ENCODE measurements at places on chromosomes 3 and 15.

GRCh38 chr15:94036156-94036555 lies 195.2 kb upstream of the MCTP2 start:
- no peak for DNase-seq

DNA sequence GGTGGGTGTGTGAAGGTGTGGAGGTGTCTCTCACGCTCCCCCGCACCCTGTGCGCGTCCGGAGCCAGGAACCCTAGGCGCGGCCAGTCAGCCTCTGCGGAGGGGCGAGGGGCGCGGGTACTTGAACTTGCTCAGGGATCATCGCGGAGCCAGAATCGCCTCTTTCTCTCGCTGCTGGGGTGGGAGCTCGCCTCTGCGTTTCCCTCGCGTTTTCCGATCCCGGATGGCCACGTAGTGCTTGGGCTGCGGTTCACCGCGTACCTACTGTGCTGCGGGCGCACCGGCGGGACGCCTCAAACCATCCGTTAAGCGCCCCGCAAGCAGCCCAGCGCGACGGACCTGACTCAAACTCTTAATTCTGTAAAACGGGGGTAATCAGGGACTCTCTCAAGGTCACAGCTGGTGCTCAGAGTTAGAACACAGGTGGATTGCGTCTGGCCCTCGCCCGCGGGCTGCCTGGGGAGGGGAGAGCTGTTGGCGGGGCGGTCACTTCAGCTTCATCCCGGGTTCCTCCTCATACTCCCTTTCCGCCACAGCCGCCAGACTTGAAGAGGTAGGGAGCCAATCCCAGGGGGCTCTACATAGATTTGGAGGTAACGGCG lies 686 bp downstream of the MYRIP start:
- no peak for DNase-seq

DNA sequence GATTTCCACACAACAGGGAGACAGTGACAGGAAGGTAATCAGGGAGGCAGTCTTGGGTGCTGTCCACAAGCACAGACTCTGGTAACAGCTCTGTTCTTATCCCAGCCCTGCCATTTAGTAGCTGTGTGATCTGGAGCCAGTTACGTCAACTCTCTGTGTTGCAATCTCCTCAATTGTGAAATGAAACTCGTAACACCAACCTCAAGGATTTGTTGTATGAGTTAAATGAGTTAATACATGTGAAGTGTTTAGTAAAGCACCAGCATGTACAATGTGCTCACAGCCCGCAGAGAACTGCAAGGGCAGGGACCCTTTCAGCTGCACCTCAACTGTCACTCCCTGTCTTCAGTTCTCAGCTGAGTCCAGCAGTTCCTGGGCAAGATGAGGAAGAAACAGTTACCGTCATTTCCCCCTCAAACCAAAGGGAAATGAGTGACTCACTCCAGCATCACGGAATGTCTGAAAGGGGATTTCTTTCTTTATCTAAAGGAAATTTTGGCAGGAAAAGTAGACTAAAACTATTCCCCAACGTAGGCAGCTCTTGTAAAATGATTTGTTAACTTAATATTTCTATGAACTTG lies 39.9 kb upstream of the MB21D2 start:
- DNase-seq, result no peak

DNA sequence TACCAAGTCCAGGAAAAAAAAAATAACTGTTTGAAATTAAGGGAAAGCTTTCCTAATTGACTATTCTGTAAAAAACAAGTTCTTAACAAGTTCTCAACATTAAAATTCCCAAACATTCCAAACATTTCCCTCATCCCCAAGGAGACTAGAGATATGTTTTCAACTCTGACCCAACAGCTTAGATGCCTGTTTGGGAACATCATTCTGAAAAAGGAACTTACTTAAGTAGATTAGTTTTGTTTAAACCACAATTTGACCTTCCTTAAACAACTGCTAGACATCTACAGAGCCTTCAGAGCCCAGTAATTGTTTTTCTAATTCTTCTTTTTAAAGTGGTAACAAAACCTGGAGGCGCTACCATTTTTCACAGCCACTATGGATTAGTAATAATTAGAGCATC lies 12.8 kb downstream of the UBR1 start:
- DNase-seq, result no peak

DNA sequence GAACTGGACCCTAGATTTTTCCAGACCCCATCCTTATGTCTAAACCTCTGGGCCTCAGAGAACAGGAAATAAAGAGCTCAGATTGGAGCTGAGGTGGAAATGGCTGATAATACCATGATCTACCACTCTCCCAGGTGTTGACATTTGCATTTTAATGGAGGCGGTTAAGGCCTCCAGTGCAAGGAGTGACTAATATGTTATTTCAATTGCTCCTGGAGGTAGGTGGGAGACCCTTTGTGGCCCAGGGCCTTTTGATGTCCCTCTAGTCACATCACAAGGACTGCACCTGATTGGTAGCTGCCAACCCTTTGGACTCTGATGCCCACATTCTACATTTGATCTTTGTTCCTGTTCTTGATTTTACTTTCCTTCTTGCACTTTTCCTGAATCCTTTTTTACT lies 9.0 kb upstream of the ADCY5 start:
- no peak for DNase-seq

DNA sequence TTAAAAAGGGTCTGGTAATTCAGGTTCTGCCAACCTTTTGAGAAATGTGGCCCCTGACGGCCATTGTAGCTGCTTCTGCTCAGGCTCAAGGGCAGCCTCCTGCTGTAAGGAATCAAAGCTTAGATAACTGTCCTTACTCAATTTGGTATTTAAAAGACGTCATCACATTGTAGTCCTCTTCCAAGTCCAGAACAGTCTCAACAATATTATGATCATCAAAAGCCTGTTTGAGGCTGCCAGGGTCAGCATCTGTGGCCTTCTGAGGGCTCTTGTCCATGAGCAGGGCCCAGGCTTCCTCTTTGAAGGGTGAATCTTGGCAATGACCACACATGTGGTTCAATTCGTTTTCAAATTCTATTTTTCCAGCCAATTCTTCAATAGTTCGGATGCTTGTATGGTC lies 6.0 kb downstream of the C3orf62 start:
- no peak for DNase-seq

DNA sequence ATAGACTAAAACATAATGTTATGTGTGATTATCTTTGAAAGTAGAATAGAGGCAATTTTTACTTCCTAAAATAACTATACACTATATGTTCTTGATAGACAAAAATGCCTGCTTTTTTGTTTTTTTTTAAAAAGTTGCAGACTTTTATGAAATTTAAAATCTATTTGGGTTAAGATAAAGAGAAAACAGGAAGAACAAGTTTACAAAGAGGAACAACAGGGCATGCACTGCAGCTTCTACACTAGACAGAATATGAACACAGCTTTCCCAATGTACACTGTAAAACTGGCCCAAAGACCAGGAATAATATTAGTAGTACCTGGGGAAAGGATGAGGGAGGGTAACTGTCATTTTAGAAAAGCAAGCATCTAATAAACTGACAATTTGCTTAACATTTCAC lies 53.7 kb downstream of the NR1I2 start:
- no peak for DNase-seq

DNA sequence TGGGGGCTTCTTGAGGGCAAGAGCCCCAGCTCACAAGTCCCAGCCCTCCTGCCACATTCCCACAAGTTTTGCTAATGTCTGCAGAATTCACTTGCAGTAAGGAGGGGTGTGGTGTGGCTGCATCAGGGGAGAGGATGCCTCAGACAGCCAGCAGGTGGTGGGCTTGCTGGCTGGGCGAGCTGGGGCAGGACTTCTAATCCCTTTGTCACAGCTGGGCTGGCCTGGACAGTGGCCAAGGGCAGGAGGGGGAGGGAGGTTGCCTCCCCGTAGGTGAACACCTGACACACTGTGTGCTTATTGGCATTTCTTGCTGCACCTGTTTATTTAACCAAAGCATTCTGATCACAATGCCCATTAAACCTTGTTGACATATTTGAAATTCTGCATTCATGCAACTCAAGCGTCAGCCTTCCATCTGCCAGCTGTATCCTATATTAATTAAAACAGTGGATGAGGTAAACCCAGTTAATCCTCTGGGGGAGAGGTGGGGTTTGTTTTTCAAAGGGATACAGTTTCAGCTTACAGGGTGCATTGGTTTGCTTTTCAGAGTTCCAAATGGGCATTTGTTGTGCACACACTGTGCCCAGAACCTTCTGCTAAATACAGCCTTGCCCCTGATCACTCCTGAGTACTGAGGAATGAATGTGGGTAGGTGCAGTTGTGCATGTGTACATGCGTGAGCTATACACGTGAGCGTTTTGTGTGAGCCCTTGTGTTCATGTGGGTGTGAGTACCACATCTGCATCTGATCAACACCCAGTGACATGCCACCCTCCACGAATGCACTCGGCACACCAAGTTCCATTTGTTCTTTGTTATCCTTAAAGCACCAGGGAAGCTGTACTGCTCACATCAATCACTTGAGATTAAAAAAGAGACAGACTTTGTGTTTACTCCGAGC lies 268.7 kb downstream of the XXYLT1 start:
- no peak for DNase-seq

DNA sequence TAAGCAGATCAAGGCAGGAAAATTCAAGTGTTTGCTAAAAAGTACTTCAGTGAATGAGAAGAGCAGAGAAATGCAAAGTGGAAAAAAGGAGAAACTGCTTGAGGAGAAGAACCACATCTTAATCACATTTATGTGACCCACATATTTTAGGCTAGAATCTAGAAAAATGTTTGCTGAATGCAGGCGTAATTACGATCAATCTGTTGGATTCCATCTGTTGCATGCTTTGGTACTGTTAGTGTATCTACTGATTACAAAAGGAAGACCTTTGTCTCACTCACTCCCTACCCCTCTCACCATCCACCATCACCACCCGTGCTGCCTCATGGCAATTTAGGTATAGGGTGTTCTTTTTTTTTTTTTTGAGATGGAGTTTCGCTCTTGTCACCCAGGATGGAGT lies 9.7 kb upstream of the TBL1XR1 start:
- DNase-seq, result no peak

GRCh38 chr3:140424211-140424610 lies 253.7 kb upstream of the TRIM42 start:
- no peak for DNase-seq

DNA sequence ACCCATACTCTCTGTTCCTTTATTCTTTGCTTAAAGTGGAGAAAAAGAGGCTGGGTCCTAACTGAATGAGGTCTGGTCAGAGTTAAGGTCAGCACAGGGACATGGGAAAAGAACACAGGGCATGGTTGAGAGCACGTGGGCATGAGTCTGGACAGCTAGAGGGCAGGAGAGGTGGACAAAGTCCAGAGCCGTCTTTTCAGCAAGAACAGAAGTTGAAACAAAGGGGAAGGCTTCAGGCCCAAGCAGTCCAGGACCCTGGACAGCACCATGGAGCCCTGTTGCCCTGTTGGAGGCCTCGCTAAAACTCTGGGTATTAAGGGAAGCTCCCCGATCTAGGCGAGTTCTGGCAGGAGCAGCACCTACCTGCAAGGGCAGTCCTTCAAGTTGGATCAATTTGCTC lies 50.7 kb downstream of the XYLB start:
- DNase-seq, result no peak

DNA sequence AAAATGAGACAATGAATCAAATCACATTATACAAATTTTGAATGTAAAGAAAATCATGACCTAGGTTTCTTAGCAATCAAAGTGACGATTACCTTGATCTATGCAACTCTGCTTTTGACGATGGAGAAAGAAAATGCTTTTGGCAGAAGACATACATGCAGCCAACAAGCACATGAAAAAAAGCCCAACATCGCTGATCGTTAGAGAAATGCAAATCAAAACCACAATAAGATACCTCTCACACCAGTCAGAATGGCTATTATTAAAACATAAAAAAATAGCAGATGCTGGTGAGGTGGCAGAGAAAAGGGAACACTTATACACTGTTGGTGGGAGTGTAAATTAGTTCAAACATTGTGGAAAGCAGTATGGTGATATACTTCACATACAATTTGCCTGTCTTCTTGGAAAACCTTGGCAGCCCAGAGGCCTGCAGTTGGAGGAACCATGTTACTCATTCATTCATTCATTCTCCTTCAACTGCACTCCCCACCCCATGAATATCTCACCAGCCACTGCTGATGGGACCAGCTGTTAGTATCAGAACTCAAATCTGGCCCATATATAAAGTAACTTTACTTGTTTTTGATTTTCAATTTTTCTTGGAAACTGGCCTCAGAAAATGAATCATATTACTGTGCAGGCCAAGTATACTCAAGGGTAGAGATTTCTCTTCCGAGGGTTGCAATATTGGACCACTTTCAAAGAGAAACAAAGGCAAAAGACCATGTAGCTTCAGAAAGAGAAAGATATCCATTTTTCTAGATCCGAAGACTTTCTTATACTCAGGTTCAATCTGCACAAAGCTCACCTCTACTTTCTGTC lies 358.6 kb upstream of the ARHGEF26 start:
- no peak for DNase-seq

GRCh38 chr3:128068156-128068620 lies 16.0 kb downstream of the SEC61A1 start:
- DNase-seq, result no peak

- DNase-seq, result no peak
Measured at GRCh38 chr3:156417559-156418132, 137.3 kb downstream of the SSR3 start.

DNA sequence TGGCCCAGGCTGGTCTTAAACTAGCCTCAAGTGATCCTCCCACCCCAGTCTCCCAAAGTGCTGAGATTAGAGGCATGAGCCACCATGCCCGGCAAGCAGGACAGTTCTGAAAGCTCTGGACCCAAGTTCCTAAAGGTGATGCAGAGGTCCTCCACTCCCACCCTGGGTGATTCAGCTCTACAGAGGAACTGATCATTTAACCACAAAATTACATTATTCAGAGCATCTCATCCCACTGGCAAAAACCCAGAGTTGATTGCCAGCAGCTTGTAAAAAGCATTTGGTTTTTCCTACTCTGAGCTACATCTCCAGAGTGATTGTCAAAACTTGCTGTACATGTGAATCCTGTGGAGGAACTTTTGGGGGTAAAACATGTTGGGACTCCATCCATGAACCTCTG lies 60.2 kb downstream of the SLTM start:
- no peak for DNase-seq

- DNase-seq, result no peak
Measured at GRCh38 chr3:195524171-195524896, 18.8 kb downstream of the PPP1R2 start.

DNA sequence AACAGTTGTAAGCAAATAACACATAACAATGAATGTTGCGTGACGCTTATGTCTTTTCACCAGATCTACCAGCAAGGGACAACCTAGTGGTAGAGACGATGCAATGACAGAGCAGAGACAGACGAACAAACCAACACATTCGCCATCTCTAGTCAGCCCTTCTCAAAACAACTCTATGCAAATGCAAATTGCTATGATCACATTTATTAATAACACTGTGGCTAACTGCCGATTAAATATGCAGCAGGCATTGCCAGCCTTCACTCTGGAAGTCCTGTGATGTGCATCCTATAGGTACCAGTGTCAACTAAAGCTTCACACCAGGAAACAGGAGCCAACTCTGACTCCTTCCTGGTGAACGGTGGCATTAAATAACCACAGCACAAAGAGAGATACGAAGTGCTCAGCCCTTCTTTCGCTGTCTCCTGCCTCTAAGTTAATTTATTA lies 94.2 kb downstream of the FOXP1 start:
- DNase-seq, result no peak

Measured in dorsolateral prefrontal cortex (tissue), 122 donors.